ENCODE measurements at places on chromosomes 6 and 20.
A peak's percentile ranks its signal among the peaks of the same experiment; 100 is the strongest.

GRCh38 chr6:74510878-74511277, 695.0 kb downstream of the COL12A1 start:
- DNase-seq, result no peak

- no peak for DNase-seq
Observed at GRCh38 chr6:24761851-24762250, 12.9 kb upstream of the GMNN start.

- peak; percentile 77 for DNase-seq
Observed at GRCh38 chr6:32969685-32970412, 1.5 kb downstream of the BRD2 start.

DNA sequence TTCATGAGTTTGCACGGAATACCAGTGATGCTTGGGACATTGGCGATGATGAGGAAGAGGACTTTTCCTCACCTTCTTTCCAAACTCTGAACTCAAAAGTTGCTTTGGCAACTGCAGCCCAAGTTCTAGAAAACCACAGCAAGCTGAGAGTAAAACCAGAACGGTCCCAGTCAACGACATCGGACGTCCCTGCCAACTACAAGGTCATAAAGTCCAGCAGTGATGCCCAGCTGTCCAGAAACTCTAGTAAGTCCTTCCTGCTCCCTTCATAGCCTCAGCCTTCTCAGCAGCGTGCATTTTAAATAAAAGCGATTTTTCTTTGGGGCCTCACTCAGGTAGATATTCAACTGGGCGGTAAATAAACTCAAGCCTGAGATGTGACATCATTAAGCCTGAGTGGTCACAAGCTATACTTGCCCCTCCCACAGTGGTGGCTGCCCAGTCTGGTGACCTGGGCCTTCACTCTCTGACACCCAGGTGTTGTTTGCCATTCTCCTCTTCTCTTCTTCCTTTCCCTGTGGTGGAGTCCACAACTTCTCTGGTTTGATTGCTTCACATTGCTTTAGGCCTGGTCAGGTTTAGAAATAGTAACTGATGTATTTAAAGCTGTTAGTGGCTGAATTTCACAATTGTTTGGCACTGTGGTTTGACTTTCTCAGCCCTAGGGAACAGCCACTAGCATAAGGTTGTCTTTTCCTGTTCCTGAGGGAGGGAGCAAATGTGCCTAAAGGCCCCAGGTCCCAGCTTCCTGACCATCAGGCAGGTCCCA, 21.6 kb upstream of the TMEM217 start:
- DNase-seq, result no peak

- DNase-seq, result no peak
Observed at GRCh38 chr20:16575390-16576140, 2.3 kb upstream of the KIF16B start.

GRCh38 chr6:161200610-161201370, 73.1 kb downstream of the AGPAT4 start:
- DNase-seq, result no peak

GRCh38 chr6:135867332-135867731, 15.8 kb downstream of the PDE7B start:
- no peak for DNase-seq

DNA sequence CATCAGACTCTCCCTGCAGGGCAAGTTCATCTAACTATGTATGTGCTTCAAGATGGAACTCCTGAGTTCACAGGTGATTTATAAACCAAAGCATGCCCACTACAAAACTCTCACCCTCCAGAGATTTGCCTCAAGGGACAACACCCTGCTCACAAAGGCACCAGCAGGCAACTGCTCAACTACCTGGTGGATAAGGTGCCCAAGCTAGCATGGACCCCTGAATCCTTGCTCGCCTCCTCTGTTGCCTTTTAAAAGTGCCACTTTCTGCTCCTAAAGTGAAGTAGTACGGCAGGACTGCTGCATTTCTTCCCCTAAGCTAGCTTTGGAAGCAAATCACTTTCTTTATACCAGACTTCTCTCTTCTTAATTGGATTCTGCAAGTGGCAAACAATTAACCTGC, 1.2 kb downstream of the LPA start:
- DNase-seq, result no peak

DNA sequence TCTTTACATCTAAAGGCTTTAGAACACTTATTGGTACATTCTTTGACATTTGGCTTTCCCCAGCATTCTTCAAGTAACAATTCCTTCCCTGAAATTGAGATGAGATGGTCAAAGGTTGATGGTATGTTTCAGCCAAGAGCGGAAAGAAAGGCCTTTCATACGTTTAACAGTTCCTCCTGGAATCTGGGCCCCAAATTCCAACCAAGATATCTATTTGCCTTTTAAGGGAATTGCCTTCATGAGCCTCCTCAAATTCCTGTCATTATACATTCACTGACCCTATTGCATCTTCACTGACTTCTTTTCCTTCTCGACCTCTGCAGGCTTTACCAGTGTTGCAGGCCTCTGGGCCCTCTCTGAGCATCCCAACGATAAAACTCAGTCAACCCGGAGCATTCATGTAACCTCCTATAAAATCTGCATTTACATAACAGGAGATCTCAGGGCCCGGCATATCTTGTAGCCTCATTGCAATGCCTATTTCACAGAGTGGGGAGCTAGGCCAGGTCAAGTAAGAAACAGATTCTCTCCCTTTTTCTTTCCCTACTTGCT, 18.3 kb upstream of the WFDC9 start:
- no peak for DNase-seq

GRCh38 chr6:80197474-80197873, 91.0 kb downstream of the BCKDHB start:
- DNase-seq, result no peak

- no peak for DNase-seq
Observed at GRCh38 chr20:48759631-48760245, 68.1 kb downstream of the PREX1 start.

- no peak for DNase-seq
Observed at GRCh38 chr6:74137911-74138310, 441.9 kb downstream of the CD109 start.

DNA sequence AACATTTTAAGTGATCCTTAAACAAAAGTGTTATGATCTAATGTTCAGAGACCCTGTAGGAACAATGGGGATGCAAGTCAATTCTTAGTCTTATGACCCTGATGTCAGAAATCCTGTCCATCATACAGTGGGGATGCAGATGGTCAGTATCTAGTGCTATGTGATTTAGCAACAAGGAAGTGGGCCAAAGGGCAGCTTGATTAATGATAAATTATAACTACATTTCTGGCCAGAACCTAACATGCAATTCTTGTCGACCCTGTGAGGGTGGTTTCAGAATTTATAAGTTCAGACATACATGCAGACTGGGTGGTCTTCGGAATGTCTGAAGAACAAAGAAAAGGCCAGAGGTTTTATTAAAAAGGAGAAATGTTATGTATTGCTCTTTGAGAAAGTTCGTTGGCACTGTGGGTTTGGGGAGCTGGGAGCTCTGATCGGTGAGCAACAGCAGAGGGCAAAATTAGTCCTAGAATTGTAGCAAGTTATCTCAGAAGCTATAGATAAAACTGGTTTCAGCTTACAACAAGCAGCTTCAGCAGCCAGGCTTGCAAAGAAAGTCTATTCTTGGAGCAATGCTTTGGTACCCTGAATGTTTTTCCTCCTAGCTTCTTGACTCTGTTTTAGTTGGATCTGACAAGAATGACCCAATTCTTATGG, 50.8 kb downstream of the RPF2 start:
- no peak for DNase-seq

- no peak for DNase-seq
Observed at GRCh38 chr6:157272372-157272771, 50.9 kb downstream of the TMEM242 start.

- no peak for DNase-seq
Observed at GRCh38 chr6:3769610-3770009, 18.1 kb upstream of the PXDC1 start.

DNA sequence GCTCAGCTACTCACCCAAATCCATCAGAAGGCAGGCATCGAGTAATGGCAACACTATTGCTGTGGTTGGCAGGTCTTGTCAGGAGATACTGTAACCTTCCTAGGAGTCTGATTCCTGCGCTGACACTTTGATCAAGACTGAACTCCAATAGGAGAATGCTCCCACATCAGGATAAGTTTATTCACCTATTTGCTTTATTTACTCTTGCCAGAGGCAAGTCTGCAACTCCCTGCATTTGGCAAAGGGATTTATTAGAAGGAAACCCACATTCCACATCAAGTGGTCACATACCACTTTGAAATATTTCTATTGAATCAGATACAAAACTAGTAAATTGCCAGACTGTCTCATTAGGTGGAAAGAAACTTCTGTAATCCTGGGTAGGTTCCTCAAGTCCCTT, 43.5 kb downstream of the ZFAND3 start:
- no peak for DNase-seq

DNA sequence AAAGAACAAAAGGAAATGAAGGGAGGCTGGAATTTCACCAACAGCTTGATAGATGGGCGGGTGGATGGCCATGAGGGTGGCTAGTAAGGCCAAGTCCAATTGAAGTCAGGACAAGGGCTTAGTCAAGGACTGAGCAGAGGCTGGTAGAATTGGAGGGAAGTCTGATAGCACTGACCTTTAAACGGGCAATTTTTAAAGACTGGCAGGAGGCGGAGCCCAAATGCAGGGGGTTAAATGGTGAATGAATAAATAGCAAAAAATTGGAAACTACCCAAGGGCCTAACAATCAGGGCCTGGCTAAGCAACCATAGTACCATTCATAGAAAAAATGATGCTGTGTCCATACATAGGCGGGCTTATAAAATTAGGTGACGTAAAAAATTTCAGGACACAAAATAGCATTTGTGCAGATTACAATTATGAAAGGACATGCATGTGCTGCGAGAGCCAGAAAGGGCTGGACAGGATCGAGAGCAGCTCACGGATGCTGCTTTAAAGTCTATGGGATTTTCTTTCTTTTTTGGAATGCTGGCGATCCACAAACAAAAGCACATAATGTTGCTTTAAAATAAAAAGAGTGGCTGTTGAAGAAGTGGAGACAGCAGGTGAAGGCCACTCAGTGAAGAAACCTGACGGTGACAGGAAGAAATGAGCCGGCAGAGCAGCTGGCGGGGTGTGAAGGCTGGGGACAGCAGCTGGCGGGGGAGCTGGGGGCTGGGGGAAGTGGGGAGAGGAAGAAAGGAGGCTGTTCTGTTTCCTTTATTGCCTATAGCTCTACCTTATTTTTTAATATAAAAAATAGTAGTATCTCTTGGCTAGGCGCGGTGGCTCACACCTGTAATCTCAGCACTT, 42.8 kb upstream of the TAF8 start:
- DNase-seq, result no peak

DNA sequence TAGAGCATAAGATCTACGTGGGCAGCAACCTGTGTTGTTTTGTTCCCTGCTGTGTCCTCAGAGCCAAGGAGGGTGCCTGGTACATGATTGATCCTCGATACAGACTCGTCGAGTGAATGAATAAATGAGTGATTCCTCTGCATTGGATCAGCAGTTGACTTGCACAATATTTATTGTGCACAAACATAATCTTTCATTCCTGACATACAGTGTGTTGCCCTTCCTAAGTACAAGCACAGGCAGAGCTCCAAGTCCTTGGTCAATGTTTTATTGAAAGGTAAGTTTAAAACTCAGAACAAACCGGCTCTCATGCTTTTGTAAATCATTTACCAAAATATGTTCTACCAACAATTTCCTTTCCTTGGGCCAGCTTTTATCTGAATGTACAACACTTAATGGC, 57.4 kb downstream of the STMND1 start:
- no peak for DNase-seq

DNA sequence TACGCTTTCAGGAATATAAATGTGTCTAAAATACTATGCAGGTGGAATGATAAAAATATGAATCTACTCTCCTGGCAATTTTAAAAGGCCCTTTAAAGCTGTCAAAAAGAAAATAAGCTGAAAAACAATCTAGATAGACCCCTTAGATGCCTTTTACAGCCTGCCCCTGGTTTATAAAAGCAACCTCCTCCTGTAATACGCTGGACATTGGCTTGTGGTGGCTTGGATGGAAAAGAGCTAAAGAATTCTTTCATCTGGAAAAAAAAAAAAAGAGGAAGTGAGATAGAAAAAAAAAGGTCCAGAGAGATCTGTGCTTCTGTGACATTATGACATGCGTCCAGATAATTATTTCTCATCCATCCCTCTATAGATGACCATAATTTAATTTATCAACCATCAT, 115.9 kb upstream of the NRSN1 start:
- DNase-seq, result no peak

- no peak for DNase-seq
Observed at GRCh38 chr20:16647875-16648597, 74.8 kb upstream of the KIF16B start.

DNA sequence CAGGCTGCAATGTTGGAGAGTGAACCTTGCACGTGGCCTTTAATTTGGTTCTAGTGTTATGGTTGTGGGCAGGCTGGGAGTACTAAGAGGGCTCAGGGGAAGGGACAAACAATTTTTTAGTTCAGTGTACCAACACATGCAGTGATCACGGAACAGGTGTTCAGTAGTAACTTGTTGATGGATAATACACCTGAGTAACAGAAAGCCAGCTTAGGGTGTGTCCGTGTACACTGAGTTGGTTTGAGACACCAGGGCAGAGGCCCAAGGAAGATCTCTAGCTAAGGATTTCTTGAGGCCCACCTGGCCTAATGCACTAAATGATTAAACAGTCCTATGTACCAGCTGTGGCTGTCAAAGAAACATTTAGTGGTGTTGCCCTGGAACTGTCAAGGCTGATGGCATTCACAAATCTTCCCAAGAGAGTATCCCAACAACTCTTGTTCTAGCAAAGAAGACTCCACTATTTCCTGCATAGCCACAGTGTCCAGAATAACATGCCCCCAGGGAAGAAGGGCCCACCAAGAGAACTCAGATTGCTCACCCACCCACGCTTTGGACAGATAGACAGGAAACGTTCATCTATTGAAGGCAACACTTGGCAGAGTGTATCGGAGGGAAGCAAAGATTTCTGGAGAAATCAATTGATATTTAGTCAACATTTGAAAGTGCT, 60.0 kb downstream of the CD83 start:
- DNase-seq, result no peak

- no peak for DNase-seq
Observed at GRCh38 chr20:59559024-59559817, 45.1 kb upstream of the PHACTR3 start.

- DNase-seq, result no peak
Observed at GRCh38 chr6:45483021-45483420, 105.3 kb upstream of the SUPT3H start.

DNA sequence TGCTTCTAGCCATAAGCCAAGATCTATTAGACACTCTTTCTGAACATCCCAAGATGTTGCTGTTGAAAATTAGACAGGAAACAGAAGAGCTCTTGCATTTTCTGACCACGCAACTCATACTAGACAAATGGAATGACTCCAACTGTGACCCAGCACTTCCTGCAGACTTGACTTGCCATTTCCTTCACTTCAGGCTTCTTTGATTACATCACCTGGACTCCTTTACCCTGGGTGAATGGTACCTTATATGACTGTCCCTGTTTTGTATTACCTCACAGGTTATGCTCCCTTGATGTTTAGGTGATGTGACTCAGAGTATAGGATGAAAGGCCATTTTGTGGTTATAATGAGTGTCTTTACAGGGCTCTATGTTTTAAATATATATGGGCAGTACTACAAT, 236.1 kb downstream of the BMP2 start:
- DNase-seq, result no peak

- DNase-seq, result no peak
Observed at GRCh38 chr20:14991023-14991422, 653.6 kb upstream of the FLRT3 start.

GRCh38 chr6:167799033-167799821, 27.5 kb upstream of the AFDN start:
- DNase-seq, result no peak

Data from right cardiac atrium (tissue), 5 donors.